Osteocyte (in vitro differentiated cells): ENCODE measurements at places on chromosomes 6 and 20.

GRCh38 chr6:146289816-146290588 lies 253.6 kb upstream of the RAB32 start:
- no peak for DNase-seq

GRCh38 chr6:93550551-93551276 lies 131.4 kb upstream of the EPHA7 start:
- no peak for DNase-seq

DNA sequence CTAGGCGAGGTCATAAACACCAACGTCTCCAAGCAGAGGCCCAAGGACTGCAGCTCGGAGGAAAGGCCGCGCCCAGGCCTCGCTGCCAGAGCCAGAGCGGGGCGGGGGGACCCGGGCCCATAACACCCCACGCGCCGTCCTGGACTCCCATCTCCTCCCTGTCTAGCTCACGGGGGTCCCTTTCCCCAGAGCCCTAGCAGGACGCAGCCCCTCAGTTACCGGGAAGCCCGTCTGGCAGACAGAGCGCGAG lies 44.9 kb downstream of the MDFI start:
- DNase-seq = no peak

DNA sequence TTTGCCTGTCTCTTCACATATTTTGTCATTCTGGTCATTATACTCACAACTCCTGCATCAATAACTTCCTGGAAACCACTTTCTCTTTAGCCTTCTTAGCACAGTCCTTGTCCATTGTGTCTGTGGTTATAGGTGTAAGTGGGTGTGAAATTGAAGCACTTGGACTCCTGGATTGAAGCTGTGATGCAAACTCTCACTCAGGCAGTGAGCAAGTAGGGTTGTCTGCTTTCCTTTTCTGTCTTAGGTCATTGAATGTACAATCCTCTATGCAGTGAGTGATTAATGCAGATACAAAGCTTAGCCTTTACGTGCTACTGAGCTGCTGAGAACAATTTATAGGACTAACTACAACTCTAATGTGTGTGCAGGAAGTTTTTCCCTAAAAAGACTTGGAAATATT lies 54.8 kb downstream of the ADGRB3 start:
- DNase-seq = no peak

GRCh38 chr6:90179190-90180169 lies 117.2 kb downstream of the BACH2 start:
- DNase-seq = no peak

DNA sequence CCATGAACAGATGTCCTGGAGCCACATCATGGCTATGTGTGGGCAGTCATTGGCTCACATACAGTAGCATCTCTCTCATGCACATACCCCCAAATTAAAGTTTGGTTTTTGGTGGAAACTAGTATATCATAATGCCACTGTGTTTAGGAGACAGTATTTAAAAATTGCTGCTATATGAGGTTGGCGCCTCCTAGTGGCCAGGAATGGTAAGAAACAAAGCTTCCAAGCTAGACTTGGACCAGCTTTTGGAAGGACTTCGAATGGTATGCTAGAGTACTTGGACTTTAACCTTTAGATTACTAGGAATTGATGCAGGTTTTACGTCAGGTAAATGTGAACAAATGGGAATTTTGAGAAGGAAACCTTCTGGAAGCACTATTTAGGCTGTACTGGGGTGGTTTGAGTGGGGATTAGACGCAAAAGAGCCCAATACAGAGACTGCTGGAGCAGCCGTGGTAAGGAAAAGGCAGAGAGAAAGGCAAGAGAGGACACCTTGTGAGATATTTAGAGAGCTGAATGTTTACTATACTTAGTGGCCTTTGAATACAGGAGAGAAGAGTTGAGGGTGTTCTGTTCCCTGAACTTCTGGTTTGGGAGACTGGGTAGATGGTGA lies 23.8 kb downstream of the PRSS35 start:
- no peak for DNase-seq

DNA sequence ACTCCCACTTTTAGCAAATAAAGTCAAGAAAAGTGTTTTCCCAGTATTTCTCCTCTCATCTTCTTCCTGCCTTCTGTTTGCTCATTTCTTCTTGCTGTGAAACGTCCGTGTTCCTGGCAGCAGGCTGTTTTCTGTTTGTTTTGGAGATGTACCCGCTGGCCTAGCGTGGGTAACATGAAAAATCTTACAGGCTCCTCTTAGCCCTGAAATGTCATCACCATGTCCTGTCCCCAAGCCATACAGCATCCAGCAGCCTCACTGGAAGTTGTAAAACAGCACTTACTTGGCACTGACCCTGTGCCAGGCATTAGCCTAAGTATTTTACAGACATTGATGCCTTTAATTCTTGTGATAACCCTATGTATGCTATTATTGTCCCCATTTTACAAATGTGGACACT lies 371.1 kb downstream of the FOXA2 start:
- no peak for DNase-seq

GRCh38 chr6:37525460-37526357 lies 26.0 kb upstream of the CCDC167 start:
- no peak for DNase-seq

GRCh38 chr6:89339565-89339964 lies 13.0 kb downstream of the UBE2J1 start:
- no peak for DNase-seq

DNA sequence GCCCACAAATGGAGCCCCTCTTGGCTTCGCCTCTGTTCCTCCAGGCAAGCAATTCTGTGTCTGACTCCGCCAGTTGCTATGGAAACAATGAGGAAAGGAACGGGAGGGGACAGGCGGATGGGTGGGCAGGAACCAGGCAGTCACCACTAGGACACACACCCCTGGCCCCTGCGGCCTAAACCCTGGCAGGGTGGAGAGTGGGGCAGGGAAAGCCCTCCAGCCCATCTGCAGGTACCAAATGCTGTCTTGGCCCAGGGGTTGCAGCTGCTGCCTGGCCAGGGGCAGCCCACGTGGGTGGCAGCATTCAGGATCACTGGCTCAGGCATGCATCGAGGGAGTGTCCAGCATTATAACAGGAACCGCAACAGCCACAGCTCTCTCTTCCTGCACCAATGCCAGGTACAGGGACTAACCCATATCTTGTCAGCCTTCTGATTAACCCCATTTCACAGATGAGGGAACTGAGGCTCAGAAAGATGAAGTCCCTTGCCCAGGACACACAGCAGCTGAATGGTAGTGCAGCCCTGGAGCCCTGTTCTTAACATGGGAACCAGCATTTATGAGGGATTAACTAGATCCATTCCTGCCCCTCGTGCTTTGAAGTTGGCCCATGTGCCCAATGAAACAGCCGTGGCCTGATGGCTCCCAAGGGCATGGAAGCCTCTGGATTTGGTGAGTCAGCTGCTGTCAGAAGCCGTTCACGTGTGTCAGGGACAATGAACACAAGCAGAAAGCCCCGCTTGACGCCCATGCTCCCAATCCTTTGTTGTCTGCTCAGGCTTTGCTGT lies 66.3 kb downstream of the NOL4L start:
- no peak for DNase-seq

- DNase-seq = no peak
Observed at GRCh38 chr20:9331707-9332435, 182.5 kb upstream of the LAMP5 start.

GRCh38 chr6:137798846-137799245 lies 68.2 kb upstream of the TNFAIP3 start:
- no peak for DNase-seq

GRCh38 chr20:45115386-45115774 lies 406 bp upstream of the WFDC5 start:
- no peak for DNase-seq

DNA sequence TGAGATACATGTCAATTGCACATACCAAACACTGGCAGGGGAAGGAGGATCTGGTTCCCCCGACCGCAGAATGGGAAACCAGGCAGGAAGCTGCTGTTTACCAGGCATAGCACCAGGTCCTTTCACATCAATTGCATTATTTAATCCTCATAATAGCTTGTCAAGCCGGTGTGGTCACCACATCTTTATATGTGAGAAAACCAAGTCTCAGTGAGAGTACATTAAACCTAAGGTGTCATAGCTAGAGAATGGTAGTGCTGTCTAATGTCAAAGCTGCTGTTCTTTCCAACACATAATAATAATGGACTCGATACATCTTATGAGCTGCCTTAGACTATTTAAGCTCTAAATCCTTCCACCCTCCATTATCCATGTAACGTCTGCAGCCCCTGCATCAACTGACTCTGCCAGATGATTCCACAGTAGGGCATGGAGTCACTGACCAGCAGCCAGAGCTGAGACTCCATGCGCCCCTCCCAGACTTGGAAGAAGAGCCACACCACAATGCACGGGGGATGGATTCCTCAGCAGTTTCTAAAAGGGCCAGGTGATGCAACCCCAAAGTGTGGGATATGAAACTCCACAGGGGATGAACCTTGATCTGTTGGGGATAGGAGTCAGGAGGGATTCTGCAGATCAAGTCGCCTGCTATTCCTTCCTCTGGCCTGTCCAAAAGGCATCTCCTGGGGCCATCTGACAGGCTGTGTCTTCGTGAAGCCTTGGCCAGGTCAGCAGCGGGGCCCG lies 71.8 kb downstream of the GPR6 start:
- DNase-seq = no peak

DNA sequence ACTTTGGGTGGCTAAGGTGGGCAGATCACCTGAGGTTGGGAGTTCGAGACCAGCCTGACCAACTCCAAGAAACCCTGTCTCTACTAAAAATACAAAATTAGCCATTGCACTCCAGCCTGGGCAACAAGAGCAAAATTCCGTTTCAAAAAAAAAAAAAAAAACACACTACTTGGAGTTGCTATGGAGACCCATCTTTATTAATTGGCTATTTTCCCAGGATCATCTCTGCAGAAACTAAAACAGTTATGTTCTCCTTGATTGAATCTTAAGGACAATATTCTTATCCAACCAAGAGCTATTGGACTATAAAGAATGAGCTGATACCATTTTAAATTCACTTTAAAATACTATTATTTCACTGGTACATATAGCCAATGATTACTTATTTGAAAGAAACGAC lies 14.7 kb downstream of the AKIRIN2 start:
- no peak for DNase-seq

GRCh38 chr6:152897807-152898399 lies 84.9 kb downstream of the FBXO5 start:
- DNase-seq = peak; percentile 90

DNA sequence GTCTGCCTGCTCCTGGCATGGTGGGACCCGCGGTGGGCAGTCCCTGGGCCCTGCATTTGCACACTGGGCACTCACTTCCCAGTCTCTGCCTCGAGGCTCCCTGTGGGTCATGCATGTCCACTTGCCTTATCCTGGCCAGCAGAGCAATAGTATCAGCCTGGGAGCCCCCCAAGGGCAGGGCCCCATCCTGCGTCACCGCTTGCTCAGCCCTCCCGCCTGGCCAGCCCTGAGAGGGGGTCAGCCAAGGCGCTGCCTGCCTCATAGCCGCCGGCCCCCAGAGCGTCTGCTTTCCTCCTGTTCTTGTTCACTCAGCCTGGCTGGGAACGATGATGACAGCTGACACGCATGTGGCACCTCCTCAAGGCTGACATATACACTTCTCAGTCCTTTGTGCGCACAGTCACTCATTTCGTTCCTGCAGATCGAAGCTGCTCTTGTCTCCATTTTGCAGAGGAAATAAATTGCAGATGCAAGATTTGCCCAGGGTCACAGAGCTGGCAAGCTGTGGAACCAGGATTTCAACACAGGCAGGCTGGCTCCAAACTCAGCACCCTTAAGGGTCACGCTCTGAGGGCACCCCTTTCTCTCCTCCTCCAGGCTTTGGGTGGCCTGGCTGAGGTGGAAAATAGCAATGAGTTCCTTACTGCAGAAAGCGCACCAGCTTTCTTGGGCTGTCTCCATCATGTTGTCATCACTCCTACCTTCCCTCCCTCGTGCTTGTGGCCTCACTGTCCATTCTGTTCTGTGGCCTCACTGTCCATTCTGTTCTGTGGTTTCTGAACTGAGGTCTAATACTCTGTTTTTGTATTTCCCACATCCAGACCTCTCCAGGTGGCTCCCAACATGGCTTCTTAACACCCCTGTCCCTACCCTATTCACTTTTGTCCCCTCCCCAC lies 17.2 kb downstream of the KCNK17 start:
- DNase-seq = no peak

GRCh38 chr6:143390278-143390677 lies 60.2 kb downstream of the ADAT2 start:
- no peak for DNase-seq

- no peak for DNase-seq
Observed at GRCh38 chr6:158185729-158186456, 17.7 kb downstream of the GTF2H5 start.

DNA sequence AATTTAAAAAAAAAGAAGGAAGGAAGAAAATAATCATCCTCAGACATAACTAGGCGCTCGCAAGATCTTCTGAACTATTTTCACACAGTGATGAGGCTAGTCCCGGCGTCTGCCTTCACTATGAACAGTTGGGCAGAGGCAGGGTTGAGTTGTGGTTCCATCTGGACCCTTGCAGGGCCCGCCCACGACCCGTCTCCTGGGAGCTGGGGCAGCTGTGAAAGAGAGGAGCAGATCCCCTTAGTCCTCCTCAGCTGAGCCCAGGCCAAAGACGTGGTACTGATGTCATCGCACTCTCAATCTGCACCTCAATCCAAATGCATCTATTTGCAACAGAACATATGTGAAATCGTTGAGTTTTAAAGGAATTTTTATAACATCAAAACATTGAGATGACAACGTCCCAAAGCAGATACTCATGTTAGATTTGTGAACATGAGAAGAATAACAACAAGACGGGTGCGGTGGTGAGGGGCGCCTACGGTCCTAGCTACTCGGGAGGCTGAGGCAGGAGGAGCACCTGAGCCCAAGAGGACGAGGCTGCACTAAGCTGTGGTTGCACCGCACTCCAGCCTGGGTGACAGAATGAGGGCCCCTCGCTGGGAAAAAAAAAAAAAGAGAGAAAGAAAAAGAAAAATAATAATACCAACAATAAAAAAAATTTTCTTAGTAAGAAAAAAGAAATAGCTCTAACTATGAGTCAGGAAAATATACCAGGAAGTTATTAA lies 15.3 kb downstream of the TCFL5 start:
- DNase-seq = no peak

- DNase-seq = no peak
Observed at GRCh38 chr6:9503111-9503761, 911.6 kb downstream of the TFAP2A start.

DNA sequence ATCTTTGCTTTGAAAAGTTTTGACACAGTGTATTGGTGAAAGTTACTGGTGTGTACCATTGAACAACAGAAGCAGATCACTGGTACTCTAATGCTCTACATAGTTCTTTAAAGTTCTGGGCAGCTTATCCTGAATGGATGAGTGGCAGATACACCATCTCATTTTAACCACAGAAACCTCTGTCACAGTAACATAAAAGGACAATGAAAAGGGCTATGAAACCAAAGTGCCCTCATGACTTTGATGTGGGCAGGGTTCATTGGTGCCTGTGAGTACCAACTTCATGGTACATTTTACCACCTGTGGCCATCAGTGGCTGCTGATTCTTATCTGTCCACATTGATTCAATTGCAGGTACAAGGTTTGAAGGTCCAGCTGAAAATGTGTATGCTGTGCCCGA lies 285.7 kb upstream of the PREP start:
- DNase-seq = no peak

- DNase-seq = no peak
Observed at GRCh38 chr6:40805336-40805735, 218.2 kb upstream of the LRFN2 start.
